ENCODE measurements at places on chromosomes 11 and 22.
A peak's percentile ranks its signal among the peaks of the same experiment; 100 is the strongest.

DNA sequence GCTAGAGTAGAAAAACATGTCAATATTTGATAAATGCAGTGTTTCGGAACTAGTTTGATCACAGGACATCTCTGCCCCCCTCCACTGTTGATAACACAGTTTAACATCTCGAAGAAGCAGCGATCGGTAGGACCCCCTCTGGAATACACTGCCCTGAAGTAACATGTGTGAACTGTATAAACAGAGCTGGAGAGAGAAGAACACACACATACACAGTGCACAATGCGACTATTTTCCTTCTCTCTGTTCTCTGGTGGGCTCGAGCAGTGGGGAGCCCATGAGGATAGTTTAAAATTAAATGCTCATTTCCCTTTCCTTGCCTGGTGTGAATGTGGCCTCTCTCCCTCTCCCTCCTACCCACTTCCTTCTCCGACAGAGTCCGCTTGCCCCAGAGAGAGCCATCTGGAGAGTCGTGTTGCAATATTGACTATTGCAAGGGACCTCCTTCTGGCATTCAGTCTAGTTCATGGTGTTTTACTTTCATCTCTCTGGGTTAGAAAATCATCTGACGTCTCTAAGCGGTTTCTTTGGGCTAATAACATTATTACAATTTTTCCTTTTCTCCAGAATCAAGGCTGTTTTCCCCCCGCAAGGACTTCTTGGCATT is 51.6 kb upstream of the BARX2 start:
- peak; percentile 10 for DNase-seq

DNA sequence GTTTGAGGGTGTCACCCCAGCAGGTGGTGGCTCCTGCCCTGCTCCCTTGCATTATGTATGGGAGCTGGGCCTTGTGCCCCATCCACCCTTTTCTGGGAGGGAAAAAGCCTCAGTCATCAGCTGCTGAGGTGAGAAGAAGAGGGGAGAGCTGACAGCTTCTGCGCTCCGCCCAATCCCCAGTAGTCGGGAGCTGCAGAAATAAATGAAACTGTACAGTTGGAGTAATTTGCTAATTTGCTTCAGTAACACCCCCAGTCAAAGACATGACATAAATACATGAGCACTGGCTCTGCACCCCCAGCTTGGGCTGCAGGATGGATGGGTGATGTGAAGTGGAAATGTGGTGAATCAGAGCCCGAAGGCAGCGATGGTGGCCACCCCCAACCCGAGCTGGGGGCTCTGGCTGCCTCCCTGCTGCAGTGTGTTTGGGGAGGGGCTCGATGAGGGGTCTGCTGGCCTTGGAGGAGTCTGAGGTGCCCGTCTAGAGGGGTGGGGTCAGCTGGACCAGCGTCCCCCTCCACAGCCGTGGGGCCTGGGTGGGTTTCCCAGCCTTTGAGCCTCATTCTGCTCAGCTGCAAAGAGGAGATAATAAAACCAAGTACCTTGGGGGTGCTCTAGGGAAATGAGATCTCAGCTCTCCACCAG is 59.2 kb downstream of the MPPED1 start:
- DNase-seq = no peak

DNA sequence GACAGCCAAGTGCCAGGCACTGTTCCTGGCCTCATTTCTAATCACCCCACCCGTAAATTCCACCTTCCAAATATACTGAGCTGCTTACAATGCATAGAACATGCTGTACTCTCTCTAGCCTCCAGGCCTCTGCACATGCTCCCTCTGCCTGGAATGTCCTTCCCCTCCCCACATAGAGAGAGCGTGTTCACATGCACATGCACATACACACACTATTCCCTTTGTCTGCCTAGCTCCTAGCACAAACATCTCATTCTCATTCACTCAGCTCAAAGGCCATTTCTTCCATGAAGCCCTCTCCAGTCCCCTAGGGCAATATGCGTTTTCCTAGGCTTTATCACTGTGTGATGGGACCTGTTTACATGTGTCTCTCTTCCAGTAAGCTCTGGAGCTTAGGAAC is 144.6 kb downstream of the WT1 start:
- no peak for DNase-seq

DNA sequence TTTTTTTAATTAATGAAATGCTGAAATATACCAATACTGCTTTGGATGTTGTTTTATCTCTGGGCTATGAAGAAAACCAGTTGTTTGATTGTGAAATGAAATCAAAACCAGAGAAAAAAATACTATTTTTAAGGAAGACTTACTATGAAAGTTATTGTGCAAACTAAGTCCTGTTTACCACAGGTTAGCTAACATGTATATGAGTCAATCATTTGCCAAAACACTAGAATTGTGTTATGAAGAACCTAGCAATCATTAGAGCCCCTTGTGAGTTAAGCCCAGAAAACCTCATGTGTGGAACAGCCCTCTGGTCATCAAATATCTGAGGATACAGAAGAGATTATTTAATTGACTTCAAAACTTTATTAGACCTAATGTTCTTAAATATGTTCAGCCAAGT is 83.7 kb downstream of the FAT3 start:
- no peak for DNase-seq

DNA sequence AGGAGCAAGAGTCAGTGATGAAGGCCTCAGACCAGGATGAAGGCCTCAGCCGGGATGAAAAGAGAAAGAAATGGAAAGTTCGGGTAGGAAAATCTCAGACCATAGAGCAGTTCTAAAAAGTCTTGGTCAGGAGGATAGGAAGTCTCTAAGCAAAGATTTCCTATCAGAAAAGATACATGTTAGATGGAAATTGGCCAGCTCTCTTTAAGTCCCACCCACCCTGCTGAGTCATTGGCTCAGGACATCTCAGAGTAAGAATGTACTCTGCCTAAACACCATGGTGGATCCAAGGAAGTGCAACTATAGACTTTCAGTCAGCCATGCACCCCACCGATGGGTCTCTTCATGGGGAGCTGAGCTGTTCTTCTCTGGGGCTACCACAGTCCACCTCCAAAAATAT is 4.4 kb downstream of the OR8B3 start:
- DNase-seq = no peak

DNA sequence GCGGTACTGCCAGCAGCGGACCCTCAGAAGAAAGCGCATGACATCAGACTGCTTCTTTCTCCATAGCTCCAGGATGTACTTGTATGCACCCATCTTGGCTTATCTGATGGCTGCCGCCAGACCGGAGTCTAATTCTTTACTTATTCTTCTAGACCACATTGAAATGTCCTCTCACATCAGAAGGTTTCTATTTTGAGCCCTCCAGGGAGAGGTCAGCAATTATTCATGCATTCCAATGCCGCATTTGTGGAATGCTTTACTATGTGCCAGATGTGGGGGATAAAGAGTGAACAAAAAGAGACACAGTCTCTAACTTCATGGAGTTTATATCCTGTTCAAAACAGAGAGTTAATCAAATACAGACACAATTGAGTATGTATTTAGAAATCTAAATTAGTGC is 230.1 kb downstream of the MIAT start:
- DNase-seq = peak; percentile 68

DNA sequence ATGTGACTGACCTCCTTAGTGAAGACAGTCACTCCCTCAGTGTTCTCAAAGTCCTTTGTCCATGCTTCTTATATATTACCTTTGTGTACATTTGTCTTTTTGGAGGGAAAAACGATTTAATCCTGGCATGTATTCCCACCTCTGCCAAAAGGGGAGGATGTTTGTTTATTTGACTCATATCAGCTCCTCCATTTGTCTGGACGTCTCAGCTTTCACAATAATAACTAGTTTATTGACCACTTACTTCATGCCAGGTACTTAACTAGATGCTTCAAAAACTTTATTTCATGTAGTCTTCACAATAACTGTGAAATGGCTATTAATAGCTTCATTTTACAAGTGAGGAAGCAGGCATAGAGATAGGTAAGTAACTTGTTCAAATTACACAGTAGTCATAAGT is 5.3 kb downstream of the TBCEL start:
- no peak for DNase-seq

- DNase-seq = no peak
These were observed 28.8 kb upstream of the B3GAT1 start for GRCh38 chr11:134440851-134441250.

DNA sequence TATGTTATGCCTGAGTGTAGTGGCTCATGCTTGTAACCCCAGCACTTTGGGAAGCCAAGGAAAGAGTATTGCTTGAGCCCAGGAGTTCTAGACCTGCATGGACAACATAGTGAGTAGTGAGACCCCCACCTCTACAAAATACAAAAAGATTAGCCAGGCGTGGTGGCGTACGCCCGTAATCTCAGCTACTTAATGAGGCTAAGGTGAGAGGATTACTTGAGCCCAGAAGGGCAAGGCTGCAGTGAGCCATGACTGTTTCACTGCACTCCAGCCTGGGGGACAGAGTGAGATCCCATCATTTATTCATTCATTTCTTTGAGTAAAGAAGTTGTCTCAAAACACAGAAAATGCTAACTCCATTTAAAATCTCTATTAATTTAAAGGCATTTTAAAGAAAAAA is 1061.6 kb downstream of the JRKL start:
- DNase-seq = no peak

DNA sequence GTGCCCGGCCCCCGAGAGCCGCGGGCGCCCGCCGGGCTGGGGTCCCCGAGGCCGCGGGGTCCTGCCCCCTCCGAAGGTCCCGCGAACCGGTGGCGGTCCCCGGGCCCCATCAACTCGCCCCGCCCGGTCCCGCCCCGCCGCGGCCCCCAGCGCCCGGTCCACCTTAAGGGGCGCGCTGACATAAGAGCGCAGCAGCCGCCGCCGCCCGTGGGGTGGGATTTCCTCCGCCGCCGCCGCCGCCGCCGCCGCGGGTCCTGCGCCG is at the start of gene ZDHHC8:
Gene ZDHHC8, plus strand, starts transcription at position 208 of the 262 bp plus-strand sequence. CDS start 144 bp downstream, outside the sequence.
- DNase-seq = no peak

DNA sequence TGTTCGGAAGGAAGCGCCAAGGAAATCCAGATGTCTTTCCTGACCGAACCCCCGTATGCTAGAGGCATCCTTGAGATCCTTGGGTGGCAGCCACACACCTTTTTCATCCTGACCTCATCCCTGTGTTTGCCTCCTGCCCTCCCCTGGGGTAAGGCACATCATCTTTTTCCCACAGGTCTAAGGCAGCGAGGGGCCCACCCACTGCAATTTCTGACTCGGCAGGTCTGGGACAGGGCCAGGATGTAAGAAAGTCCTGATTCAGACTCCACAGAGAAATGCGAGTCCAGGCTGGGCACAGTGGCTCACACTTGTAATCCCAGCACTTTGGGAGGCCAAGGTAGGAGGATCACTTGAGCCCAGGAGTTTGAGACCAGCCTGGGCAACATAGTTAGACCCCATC is 10.5 kb downstream of the ZMAT5 start:
- no peak for DNase-seq

DNA sequence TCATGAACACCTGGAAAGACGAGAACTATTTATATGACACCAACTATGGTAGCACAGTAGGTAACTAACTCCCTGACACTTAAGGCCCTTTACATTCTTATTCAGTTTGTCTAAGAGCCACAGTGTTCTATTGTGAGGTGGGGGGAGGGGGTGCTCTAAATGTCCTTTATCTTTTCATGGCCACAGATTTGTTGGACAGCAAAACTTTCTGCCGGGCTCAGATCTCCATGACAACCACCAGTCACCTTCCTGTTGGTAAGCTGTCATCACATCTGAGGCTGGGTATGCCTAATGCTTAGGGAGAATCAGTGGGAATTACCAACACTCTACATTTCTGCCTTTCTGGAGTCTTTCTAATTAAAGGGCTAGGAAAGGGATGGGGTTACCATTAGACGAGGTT is 30.7 kb downstream of the EHF start:
- DNase-seq = no peak

DNA sequence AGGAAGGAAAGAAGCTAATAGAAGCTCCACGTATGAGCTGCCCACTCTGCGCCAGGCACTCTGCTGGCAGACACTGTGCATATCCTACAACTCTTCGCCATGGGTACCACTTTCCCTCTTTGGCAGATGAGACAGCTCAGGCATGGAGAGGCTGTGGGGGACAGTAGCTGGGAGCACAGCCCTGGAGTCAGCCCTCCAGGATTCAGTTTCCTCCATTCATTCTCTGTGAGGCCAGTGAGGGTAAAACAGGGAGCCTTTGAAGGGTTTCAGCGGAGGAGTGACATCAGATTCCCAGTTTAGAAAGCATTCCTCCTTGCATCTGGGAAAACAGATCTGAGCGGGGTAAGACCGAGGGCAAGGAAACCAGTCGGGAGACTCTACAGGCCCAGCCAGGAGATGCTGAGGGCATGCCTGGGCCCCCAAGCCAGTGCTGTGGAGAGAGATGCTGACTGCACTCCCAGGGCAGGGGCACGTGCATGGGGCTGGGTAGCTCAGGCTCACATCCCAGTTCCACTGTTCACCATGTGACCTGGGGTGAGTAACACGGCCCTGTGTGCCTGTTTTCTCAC is 58.3 kb upstream of the EMID1 start:
- no peak for DNase-seq

GRCh38 chr22:37410174-37411055 is 16.9 kb downstream of the ELFN2 start:
- no peak for DNase-seq

- DNase-seq = no peak
These were observed 25.2 kb downstream of the ALKBH3 start for GRCh38 chr11:43905813-43906241.

DNA sequence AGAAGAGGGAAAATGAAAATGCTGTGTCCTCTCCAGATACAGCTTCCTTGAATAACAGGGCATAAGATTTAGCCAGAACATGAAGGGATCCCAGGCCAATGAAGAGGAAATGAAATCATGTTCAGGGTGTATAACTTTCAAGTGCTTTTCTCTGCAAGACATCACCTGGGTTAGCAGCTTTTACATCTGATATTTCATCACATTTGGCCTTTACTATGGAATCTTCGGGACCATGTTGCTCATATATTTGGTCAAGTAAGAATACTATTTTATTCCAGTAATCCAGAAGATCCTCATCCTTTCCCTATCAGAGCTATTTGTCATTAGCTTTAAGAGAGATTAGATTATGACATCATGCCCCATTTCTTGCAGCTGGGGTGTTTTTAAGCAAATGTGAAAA is 66.3 kb upstream of the OR5AK2 start:
- no peak for DNase-seq

DNA sequence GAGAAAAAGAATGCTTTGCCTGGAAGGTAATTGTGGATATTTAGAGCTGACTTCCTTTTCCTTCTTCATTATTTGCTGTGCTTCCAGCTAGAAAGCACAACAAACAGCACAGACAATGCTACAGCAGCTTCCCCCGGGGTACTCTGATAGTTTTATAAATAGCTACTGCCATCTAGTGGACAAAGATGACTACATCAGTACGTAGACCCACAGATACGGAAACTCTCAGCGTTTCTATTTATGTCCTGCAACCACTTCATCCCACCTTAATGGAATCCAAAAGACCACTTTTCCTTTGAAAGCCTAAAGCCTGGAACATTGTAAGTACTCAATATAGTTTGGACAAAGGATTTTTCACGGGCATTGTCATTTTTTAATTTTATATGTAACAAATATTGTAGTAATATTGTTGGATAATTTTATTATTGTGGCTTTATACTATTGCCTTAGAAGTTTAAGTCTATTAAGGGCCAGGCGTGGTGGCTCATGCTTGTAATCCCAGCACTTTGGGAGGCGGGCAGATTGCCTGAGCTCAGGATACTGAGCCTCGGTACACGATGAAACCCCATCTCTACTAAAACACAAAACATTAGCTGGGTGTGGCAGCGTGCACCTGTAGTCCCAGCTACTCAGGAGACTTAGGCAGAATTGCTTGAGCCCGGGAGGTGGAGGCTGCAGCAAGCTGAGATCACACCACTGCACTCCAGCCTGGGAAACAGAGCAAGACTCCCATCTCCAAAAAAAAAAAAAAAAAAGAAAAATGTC is 7.5 kb downstream of the HSPA8 start:
- peak; percentile 28 for DNase-seq

- no peak for DNase-seq
These were observed 13.0 kb downstream of the SMTN start for GRCh38 chr22:31094021-31094551.

Measured in AG09309 (cell line).